HTR-8/SVneo (cell line): ENCODE measurements at places on chromosomes 11 and 22.

- no peak for DNase-seq
Measured at GRCh38 chr11:122869622-122870021, 12.9 kb upstream of the JHY start.

DNA sequence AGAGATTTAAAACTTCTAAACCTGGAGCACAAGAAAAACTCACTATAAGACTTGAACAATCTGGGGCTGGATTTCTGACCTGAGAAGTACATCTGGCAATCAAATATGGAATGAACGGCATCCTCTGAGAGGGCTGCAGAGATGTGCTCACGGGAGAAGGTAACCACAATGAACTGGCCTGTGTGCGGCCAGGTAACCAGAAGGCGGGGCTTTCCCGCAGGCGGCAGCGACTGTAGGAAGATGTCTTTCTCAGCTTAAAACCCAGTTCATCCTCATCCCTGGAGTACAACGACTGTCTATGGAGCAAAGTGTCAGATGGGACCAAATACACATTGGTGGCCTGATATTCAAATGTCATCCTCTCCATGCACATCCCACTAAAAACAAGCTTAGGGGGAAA, 24.5 kb downstream of the MICAL3 start:
- no peak for DNase-seq

- DNase-seq = peak; percentile 68
Measured at GRCh38 chr11:116853461-116854073, 16.1 kb upstream of the APOA1 start.

DNA sequence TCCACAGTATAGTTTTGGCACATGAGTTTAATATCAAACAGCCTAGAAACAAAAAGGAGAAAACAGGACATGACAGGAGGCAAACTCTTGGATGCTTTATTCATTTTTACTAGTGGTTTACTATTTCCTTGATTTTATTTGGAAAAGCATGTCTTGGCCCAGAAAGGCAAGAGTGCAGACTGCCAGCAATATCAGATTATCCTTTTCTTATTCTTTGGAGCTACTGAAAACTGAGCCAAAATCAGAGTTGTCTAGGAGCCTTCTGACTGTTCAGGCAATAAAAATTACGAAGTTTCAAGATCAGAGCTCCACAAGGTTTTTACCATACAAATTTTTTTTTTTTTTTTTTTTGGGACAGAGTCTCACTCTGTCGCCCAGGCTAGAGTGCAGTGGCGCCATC, 16.0 kb downstream of the CELF1 start:
- DNase-seq = no peak

- DNase-seq = no peak
Measured at GRCh38 chr22:46706060-46706459, 32.0 kb downstream of the CERK start.

GRCh38 chr11:78840623-78841022, 266.0 kb upstream of the NARS2 start:
- no peak for DNase-seq

GRCh38 chr11:45347348-45348082, 61.4 kb upstream of the SYT13 start:
- DNase-seq = no peak

- DNase-seq = no peak
Measured at GRCh38 chr11:30991376-30991775, 378.2 kb downstream of the DCDC1 start.

DNA sequence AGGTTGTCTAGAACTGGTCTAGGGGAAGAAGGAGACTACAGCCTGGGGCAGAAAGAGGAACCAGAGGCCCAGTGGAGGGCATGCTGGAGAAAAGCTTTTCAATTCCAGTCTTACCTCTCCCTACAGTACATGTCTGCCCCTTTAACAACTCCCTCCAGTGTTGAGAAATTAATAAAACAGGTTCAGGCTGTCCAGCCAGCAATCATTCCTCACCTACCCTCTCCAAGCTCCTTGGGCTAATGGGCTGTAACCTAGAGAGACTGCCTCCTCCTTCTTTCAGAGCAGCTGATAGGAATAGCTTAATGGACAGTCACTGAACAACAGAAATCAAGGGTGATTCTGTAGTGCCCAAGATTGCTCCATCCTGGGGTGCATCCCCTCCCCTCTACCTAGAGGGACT, 8.8 kb downstream of the SLC35F2 start:
- no peak for DNase-seq

GRCh38 chr22:46931881-46932280, 169.4 kb downstream of the TBC1D22A start:
- peak; percentile 24 for DNase-seq
